ENCODE measurements at places on chromosomes 7 and 10. TPM values are rescaled to one million over a fixed set of nuclear protein-coding genes. Genes with fewer than 3 reads are reported as not detected.
A peak's percentile ranks its signal among the peaks of the same experiment; 100 is the strongest.

- DNase-seq: no peak
These were observed 40.7 kb upstream of the ANAPC16 start for GRCh38 chr10:72175149-72175548.

- DNase-seq: no peak
These were observed 185.1 kb upstream of the ADO start for GRCh38 chr10:62619413-62619738.

DNA sequence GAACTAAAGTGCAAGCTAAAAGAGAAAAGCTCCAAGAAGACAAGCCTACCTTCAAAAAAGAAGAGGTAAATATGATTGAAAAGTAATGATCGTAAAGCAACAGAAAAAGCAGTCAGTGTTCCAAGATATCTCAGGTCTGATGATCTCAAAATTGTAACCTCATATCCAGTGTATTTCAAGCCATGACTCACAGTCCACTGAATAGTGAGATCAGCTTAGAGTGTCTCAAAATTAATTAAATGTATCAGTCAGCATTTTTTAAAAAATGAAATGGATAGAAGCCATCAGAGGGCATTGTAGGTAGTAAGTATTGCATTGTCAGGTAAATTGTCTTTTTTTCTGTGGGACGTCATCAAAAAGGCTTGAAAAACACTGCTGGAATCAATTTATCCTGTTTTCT is 50.6 kb upstream of the AGBL3 start:
- no peak for DNase-seq

DNA sequence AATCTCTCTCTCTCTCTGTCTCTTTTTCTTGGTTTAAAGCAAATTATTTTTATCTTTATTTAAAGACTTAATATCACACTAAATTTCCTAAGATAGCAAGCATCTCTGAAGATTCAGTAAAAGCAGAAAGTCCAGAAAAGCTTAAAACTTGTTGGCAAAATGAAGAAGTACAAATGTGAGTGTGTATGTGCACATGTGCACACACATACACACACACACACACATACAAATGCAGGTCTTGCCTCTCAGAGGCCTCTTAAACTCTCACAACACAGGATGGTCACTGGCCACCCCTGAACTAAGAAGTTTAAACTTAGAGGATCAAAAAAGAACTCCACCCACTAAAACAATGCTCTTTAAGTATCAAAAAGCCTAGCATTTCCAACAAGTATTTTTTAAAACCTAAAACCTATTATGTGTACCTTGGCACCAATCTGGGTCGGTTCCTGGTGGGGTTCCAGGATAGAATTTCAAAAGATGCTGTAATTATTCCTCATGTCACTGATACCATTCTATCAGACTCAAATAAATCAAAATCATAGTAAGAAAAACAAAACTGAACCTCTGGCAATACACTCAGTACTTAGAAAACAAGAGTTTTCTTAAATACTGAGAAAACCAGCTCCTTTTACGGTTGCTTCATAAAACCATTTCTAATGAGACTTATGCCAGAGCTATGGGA is 55.0 kb downstream of the SORBS1 start:
- DNase-seq: no peak

Gene PNLIP
- total RNA-seq: 0.09 TPM

GRCh38 chr10:129764011-129764900 is 199.8 kb downstream of the EBF3 start:
- DNase-seq: no peak

Gene TLX1
- total RNA-seq: 0.05 TPM

Gene C10orf95
- 0.19 TPM for total RNA-seq

DNA sequence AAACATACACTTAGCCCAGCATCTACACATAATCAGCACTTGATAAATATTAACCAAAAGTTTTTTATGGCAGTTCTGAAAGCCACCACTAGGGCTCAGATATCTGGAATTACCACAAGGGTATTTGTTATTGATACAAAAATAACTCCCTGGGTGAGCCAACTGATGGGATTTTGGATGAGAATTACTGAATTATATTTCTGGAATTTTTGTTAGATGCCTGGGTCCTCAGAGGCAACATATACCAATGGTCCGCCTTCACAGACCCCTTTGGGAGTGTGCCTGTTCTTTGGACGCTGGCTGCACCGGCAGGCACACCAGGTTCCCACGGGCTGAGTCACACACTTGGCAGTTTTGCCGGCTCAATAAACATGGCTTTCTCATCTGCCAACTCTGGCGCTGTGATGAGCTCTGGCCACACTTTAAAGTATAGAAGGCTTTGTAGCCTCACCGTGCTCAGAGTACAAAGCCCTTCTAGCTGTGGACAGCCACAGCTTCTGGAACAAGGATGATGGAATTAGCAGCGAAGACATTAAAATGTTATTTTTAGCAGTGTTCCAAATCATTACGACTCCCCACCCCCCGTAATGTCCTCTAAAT is 24.5 kb upstream of the EEPD1 start:
- DNase-seq: no peak

DNA sequence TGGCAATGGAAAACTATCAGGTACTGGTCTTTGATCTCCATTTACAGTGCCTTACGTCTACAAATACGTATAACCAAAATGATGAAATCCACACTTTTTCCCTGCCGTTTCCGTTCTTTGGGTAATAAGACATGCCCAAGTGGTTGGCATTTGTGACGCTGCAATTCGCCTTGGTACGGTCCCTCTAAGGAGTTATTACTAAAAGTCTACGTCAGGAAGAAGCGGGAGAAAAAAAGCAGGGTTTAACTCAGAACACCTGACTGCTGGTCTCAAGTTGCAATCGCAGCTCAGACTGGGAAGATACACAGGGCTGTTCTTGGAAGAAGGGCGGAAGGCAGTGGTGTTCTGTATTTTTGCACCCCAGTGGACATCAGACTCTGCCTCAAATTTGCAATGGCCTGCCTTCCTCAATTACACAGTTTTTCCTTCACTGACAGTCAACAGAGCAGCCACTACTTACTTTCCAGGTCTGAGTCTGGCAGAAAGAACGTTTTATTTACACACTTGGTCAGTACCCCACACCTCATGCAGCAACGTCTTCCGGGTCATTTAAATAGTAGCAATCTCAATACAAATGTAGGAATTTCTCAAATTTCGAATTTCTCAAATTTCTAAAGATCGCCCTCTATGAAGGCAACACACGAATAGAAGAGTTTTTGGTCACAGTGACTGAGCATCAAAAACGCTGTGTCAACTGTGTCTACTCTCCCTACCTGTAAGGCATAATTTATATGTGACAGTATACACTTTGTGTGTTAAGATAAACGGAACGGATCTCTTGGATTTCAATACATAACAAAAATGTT is 2.1 kb downstream of the BAIAP2L1 start:
- no peak for DNase-seq

GRCh38 chr7:30322271-30323005 is 38.0 kb downstream of the ZNRF2 start:
- peak; percentile 69 for DNase-seq

Gene HOXA9
- 1.5 TPM for total RNA-seq

- DNase-seq: no peak
These were observed 12.9 kb upstream of the CDK6 start for GRCh38 chr7:92849322-92849721.

Gene SPDYE8
- not detected for total RNA-seq

DNA sequence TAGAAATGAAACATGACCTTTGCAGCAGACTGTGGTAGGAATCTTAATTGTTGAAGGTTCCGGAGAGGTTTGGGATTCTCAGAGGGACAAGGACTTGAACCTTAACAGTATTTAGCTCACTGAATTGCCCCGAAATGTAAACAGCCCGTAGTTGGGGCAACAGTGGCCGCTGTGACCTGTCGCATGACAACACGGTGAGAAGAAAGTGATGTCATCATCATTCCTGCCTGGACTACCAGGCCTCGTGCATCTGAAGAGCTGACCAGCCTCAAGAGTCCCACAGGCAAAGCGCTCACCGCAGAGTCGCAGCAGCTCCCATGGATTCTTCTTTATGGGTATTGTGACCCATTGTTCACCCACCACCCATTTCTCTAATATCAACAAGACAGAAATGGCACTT is 250.6 kb downstream of the KLF6 start:
- DNase-seq: no peak

Data from thymus (tissue), 14 donors.